Activated T-helper 2 cell treated with anti-CD3 and anti-CD28 coated beads, Interferon-gamma antibody, Interleukin-2, Interleukin-4, amounts not matched to agents 10 μg/mL and 5 μg/mL and 100 μg/mL, durations not matched to agents 14 hours and 24 hours and 36 hours (primary cell): ENCODE measurements at places on chromosomes 1 and 21.

DNA sequence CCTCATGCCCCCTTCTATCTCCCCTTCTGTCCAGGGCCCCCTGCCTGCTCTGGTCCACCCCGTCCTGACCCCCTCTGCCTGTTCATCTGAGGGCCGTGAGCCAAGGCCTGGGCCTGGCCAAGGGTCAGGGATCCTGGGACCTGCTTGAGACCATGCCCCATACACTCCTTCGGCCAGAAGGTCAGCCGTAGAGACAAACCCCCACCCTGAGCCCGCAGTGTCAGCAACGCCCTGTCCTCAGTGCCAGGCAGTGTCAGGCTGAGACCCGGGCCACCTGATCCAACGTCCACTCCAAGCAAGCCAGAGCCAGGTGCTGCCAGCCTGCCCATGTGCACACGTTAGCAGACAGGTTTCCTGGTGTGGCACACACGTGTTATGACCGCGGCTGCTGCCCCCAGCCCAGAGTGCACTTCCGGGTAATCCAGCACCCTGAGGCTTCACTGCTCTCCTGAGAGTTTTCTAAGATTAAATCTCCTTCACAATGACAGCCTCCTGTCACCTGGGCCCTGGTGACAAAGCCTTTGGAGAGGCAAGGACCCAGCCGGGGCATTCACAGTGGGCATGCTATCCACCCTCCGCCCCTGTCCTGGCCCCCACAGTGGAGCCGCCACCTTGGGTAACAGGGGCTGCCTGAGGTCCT is 10.1 kb upstream of the SAMD11 start:
- DNase-seq = no peak

DNA sequence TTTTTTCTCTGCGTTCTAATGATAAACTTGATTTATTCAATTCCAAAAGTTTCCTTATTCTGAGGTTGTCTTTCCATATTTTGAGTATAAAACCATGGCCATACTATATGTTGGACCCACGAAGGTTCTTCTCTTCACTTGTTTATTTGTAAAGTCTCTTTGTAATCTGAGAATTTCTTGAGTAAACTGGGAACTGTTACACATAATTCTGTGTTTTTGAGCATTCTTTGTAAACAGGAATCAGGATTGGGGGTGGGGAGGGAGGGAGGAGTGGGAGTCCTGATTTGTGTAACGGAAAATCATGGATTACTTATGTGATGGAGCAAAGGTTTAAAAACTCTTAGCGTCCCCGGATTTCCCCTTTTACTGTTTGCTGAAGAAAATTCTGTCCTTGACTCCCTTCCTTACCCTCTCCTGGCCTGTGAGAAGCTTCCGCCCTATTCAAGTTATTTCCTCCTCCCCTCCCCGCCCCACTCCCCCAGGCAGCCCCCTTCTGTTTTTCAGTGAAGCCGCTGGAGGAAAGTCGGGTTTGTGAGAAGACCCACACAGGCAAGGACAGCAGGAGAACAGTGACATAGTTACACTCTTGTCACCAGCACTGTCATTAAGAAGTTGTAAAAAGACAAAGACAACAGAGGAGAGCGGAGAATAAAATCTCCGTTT is 6.4 kb upstream of the NBPF11 start:
- no peak for DNase-seq

- DNase-seq = no peak
Observed at GRCh38 chr1:40079774-40080400, 17.2 kb downstream of the PPT1 start.

DNA sequence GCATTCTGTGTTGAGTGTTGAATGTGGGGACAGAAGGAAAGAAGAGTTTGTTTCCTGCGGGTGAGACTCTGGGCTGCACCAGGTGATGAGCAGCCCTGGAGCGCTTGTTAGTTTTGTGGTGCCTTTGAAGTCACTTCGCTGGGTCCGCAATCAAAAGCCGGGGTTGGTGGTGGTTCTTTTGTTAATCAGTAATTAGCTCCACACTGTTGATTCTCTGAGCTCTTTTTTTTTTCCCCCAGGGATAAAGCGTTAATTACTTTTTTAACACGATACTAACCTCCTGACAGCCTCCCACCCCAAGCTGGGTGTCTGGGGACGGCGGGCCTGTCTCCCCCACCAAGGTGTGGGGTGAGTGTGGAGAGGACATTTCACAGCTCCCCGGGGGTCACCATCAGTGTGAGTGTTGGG is 56.6 kb downstream of the AGPAT3 start:
- no peak for DNase-seq

DNA sequence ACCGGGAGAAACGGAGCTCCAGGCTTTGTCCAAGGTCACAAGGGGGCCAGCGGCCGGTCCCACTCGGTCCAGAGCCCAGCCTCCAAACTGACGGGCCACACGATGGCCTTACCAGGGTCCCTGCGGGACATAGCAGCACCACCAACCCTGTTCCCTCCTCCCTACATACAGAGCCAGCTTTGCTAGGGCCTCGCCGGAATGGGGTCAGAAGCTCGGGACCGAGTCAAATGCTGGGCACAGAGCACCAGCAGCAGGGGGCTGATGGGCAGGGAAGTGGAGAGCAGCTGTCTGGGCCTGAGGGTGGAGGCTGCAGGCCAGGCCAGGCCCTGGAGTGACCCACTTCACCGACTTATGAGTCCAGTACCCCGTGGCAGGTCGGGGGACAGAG is 14.9 kb upstream of the TTC39A start:
- DNase-seq = no peak

DNA sequence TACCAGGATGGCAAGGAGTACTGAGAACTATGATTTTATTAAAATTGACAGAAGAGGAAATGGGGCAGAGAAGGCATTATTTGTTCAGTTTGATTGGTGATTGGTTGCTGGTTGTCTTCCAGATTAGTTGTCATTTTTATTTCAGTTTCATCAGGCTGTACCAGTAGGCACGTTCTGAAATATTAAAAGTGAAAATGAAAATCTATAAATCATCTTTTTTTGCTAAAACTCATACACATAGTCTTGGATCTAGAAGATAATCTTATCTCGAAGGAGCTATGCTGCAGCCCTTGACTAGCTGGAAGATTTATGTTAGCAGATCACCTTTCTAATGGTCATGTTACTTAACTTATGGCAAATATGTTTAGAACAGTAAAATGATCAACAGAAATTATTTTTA is 29.0 kb downstream of the NEK7 start:
- no peak for DNase-seq
